ENCODE measurements at places on chromosomes 5 and 9. TPM values are rescaled to one million over a fixed set of nuclear protein-coding genes. Genes with fewer than 3 reads are reported as not detected.

The ZBED3 gene
- total RNA-seq = 4.7 TPM

The FOXI1 gene
- not detected for total RNA-seq

The PCDHGA11 gene
- 4.4 TPM for total RNA-seq

The TTC16 gene
- not detected for total RNA-seq

Data from mammary microvascular endothelial cell (primary cell).